ENCODE measurements at places on chromosomes 1 and 21.

GRCh38 chr1:206457408-206458120, 12.7 kb upstream of the IKBKE start:
- peak; percentile 64 for ATAC-seq

DNA sequence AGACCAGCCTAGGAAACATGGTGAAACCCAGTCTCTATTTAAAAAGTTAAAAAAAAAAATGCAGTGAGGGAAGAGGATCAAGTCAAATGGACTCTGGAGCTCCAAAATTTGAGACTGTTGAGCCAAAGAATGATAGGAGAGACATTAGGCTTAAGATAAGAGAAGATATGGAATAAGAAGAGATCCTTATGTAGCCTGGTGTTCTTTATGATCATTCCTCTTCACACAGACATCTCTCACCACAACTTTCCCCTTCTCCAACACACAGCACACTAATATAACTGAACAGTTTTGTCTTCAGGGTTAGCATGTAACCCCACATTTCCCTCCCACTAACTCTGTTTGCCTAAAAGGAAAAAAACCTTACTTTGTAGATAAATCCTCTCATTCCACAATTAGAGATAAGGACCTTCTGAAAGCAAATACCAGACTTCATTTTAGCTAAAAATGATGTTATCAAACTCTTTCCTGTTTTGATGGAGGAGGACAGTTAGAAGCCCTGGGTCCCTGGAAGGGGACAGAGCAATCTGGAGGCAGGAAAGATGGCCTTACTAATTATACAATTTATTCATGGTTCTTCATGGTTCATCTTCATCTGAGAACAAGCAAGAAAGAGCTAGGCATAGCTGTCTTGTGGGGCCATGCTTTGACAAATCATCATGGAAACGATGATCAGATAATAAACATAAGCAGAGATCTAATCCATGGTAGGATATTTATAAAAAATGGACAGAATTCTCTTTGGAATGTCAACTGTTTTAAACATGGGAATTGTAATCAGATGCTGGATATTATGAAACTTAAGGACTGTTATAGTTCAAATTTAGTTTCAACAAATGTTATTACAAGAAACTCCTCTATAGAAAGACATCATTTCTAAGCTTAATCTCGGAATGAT, 96.7 kb upstream of the S1PR1 start:
- ATAC-seq, result no peak

DNA sequence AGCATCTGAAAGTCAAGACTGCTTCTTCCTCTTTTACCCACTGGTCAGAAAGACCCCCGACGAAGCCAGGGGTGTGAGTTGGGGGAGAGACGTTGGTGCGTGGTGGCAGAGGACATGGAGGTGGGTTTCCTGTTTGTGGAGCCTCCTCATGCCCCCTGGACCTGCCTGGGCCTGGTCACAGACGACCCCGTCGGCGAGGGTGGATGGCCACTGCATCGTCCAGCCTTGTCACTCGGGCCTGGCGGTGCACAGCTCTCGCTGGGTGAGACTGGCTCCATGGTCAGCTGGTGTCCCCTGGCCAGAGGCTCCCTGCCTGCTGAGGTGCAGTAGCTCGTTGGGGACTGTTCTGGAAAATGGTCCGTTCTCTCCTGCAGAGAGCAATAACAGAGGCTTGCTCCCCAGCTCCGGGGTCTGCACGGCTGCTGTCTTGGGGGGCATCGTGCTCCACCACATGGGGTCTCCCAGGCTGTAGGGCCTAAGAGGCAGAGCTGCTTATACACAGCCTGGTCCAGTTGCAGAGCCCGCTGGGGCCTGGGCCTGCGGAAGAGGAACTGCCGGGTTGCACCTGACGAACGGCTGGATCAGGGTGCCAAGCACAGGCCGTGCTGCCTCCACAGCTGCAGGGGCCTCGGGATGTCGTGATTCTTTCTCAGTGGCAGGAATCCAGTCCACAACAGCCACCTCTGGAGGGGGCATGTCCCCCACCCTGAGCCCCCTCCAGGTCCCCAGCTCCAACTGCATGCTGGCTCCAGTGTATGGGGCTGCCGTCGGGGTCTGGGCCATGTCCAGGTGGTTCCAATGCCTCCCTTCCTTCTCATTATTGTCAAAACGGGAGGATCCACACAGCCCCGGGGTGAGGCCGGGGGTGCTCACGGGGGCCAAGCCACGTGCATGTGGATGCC, 18.0 kb upstream of the ACTRT2 start:
- ATAC-seq, result no peak

GRCh38 chr1:199665371-199665770, 362.1 kb upstream of the NR5A2 start:
- ATAC-seq, result no peak

DNA sequence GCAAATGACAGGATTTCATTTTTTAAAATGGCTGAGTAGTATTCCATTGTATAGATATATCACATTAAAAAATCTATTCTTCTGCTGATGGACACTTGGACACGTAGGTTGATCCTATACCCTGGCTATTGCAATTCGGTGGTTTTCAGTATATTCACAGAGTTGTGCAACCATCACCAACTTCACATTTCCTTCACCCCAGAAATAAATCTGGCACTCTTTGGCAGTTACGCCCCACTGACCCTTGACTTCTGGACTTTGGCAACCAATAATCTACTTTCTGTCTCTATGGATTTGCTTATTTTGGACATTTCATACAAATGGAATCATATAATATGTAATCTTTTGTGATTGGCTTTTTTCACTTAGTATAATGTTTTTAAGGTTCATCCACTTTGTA, 35.9 kb downstream of the MAP3K7CL start:
- no peak for ATAC-seq

DNA sequence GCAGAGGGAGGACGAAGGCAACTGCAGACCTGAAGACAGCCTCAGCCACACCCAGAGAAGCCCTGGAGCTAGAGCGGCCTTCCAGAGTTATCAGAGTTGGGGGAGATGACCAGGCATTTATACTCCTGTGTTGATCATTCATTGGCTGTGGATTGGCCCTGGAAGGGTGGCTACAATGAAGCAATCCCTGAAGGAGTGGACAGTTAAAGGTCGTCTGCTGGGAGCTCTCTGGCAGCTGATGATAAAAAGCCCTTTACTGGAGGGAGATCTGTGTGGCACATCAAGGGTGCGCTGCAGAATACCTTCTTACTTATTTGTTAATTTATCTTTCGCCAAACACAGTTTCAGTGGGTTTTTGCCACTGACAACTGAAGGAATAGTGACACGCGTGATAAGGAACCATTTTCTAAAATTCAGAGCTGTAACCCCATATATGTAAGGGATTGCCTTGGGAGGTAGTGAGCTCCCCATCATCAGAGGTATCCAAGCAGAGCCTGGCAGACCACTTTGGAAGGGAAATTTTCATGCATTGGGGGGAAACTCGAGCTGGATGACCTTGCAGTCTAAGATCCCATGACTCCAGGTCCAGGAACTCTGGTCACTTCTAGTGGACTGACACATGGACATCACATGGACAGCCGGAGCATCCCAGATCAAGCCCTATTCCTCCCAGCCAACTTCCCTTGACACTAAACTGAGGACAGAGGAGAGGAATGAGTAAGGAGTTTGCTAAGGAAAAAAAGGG, 126.4 kb upstream of the GADD45A start:
- ATAC-seq, result no peak

DNA sequence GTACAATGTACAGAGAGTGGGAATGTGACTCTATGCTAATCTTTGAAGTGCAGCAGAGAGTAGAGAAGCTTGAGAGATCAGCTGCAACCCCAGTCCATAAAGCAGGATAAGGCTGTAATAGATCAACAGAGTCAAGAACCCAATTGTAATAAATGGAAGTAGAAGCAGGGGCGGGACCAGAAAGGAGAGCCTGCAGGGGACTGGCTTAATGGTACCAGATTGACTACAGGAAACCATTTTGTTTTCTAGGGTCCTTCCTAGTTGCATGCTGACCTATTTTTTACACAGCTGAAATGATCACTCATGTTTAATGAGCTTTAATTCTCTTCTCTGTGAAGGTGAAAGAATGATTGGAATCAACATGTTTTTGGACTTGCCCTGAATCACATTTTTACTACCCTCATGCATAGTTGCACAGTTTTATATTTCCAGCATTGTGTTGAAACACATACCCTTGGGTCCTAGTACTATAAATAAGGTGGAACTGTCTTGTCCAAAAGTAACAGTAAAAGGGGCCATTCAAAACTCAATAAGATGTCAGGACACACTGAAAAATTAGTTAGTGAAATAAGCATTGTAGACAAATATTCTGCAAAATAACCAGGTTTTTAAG, 69.8 kb downstream of the GPR88 start:
- no peak for ATAC-seq

- ATAC-seq, result no peak
Observed at GRCh38 chr1:21322681-21323016, 32.4 kb upstream of the ECE1 start.

DNA sequence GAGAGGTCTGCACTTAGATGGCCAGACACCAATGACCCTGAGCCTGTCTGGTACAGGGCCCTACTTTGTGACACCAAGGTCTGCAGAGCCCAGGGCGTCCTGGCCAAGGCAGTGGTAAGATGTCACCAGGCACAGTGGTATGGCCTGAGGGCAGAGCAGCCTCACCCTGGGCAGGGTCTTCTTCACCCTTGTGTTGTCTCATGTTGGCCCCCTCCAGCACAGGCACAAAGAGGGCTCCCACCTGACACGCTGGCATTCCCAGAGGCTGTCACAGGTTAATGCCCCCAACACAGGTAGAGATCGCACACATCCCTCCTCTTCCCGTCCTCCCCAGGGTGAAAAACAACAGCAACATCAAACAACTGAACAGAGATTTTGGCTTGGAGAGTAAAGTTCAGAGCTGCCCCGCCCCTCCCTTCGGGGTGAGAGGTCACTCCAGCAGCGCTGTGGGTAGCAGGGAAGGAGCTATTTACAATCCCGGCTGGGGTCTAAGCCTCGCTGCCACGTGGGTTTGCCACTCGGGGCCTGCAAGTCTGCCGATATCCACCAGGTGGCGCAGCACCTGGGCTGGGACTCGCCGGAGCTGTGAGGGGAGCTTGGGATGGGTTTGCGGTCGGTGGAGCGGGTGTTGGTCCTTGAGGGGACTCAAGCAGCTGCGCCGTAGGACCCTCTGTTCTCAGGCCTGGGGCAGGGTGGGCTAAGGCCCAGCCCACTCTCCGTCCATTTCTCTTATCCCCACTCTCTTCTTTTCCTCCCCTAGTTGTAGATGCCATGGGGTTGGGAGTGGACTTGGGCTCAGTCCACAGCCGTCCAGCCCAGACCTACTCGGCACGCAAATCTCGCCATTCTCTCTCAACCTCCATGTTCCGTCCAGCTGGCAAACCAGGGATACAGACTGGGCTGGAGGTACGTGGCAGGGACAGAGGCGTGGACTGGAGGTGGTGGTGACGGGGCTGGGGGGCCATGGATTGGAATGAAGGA, 12.7 kb downstream of the EFNA3 start:
- peak; percentile 80 for ATAC-seq

- no peak for ATAC-seq
Observed at GRCh38 chr1:28306301-28306949, 22.4 kb upstream of the MED18 start.

GRCh38 chr1:205360891-205361290, 4.2 kb upstream of the KLHDC8A start:
- ATAC-seq, result no peak

All from activated CD4-positive, CD25-positive, alpha-beta regulatory T cell treated with anti-CD3 and anti-CD28 coated beads, Interleukin-2, amount 50 U/mL, for 24 hours (primary cell).